ENCODE measurements at places on chromosomes 1 and 21. TPM values are rescaled to one million over a fixed set of nuclear protein-coding genes. Genes with fewer than 3 reads are reported as not detected.

The TBX15 gene
- not detected for total RNA-seq

DNA sequence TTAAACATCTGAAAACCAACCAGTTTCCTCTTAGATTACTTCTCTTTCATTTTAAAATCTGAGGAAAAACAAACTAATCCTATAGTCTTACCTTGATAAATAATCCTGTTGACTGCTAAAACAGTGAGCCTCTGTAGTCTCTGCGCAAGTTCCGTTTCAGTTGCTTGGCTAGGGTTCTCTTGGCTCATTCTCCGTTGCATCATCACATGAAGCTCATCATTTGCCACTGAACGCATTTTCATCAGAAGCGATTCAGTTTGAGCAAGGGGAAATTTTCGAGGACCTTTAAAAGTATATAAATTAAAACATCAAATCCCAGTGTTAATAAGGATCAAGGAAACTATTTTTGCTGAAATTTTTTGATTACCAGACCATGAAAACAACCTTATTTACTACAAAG is 96.7 kb upstream of the GNG4 start:
- no peak for DNase-seq

GRCh38 chr1:156781585-156782186 is 14.4 kb downstream of the PRCC start:
- peak; percentile 56 for DNase-seq

GRCh38 chr1:41752514-41753170 is 166.1 kb downstream of the HIVEP3 start:
- no peak for DNase-seq
